Muscle of arm (tissue), 14 donors: ENCODE measurements at places on chromosomes 6 and 20.

DNA sequence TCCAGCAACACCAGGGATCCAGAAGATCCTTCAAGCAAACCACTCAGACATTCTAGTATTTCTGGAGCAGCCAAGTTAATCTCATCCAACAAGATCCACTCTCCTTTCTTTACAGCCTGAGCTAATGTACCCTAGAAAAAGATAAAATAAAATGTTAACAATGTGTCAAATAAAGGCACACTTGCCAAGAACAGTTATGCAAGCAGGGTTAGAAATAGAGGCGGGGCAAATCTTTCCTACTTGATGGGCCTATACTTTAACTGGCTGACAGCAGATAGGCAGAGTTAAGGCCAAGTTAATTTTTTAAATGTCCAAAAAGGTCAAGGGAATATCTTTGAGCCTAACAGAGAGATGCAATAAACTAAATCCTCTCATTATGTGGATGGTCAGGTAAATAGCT, 60.8 kb downstream of the MDN1 start:
- DNase-seq, result no peak

- DNase-seq, result no peak
Observed at GRCh38 chr6:1562171-1562955, 47.4 kb upstream of the FOXC1 start.

- no peak for DNase-seq
Observed at GRCh38 chr6:88360203-88360797, 194.2 kb upstream of the CNR1 start.

DNA sequence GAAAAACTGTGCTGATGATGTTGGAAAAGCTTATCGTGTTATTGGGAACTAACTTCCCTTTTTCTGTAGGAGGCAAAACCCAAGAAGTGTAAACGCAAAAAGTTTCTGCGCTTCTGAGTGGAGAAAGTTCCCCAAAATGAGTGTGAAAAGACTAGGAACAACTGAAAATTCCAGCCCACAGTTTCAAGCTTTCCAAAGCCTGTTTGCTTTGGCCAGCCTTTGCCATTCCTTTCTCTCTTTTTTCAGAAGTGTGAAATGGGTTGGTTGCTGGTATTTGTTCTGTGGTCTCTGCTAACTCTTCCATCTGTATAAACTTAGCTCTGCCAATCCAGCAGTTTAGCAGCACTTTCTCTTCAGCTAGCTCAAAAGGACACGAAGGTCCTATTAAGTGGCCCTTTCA, 491.3 kb downstream of the MAFB start:
- no peak for DNase-seq

- peak; percentile 33 for DNase-seq
Observed at GRCh38 chr20:61886721-61887595, 178.7 kb downstream of the TAF4 start.

DNA sequence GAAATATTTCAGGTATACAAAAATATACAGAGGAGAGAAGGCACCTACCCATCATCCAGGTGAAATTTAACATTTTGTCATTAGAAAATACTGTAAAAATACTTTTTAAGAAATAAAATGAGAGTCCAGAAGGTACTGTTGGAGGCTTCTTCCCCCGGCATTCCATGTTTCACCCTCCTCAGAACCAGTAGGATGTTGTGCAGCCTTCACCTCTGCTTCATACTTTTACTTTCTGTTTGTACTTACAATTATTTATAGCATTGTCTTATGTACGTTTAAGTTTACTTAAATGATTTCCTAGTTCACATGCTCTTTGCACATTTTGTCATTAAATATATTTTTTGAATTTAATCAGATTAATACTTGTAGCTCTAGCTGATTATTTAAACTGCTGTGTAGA, 30.9 kb downstream of the TMEM200A start:
- no peak for DNase-seq

DNA sequence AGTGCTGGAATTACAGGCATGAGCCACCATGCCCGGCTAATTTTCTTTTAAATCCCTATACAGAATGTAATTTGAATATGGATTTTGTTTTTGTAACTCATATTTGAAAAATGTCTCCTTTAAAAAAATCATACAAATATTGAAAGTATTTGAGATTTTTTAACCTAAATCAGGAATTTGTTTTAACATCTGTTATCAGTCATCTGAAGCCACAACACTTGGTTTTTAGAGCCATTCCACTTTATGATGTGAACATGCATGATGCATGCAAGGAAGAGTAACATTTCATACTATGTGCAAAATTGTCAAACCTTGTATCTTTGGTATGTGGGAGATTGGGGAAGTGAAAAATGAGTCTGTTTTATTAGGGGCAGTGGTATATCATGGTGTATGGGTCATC, 124.5 kb upstream of the AHI1 start:
- DNase-seq, result no peak

DNA sequence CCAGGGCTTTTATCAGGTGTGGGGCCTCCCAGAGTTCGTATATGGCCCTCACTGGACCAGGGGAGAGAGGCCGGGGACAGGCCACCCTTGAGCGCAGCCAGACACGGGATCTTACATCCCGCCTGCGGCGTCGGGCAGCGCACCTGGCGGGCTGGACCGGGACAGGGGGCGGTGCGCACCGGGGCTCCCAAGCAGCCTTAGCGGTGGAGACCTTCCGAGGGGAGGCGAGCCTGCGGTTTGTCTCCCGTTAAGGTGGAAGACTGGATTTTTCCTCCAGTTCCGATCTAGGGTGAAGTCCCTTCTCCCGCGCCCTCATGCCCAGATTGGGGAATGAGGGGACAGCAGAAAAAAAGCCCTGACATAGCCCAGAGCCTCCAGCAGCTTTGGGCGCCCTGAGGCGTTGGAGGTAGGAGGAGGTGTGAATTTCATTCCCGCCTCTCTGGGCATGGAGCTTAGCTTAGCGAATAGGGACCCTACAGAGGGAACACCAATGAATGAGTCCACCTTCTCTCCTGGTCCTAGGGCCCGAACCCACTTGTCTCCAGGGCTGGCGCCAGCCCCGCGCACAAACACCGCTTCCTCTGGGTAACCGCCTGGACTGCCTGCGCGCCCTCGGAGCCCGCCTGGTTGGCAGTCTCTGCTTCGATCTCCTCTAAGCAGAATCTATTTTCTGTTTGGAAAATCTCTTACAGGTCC, 6.7 kb upstream of the LAMP5 start:
- no peak for DNase-seq

DNA sequence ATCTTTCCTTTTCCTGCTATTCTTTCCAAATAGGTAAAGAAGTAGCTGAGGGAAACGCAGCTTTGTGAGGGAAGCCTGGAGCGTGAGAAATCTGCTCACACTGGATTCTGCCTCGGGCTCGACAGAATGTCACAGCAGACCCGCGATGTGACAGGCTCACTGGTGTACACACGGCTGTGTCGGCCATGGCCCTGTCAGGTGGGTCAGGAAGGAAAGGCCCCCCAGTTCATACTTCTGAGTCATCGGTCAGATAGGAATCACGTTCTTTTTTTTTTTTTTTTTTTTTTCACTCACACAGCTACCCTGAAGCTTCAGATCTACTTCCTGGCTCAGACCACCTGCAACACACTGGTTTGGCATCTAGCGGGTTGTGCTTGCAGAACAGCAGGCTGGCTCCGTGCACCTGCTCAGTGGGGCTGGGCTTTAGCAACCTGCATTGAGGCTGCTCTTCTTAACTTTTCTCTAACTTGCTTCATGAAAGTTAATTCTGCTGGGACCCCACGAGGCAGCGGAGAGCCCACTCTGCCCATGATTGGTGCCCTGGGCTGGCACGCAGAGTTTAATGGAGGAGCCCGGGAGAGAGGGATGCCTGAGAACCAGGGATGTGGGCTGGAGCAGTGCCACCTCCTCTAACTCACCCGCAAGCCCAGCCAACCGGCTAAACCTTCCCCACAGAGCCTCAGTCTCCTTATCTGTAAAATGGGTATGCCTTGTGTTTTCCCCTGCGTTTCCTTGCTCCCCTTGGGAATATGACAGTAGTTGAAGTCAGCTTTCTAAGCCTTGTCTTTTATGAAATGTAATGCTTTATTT, 61.5 kb upstream of the FNDC1 start:
- no peak for DNase-seq

GRCh38 chr20:64186071-64186598, 21.9 kb downstream of the MYT1 start:
- no peak for DNase-seq

DNA sequence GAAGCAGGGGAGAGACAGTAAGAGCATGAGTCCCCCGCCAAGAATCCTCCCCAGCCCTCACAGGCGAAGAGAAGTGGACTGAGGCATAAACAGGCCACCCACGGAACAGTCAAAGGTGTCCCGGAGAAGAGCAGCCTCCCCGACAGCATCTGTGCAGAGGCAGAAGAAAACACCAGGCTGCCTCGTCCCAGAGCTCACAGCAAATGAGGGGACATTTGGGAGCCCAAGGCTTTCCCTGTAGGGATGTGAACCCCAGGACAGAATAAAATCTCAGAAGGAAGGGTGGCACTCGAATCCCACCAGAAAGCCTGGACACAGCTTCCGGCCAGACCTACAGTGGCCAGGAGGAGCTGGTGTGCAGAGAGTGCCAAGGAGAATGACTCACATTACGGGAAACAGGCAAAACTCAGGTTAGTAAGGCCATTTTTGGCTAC, 90.4 kb downstream of the DLL1 start:
- no peak for DNase-seq

DNA sequence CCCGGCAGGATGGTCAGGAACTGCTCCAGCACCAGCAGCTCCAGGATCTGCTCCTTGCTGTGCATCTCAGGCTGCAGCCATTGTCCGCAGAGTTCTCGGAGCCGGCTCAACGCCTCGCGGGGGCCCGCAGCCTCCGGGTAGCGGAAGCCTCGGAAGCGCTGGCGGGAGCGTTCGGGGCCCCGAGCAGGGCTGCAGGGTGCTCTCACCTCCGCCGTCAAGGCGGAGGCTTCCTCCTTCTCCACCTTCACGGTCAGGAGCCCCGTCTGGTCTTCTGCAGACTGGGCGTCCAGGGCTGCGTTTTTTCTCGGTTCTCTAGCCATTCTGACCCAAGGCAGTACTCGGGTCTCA, 434 bp downstream of the ZKSCAN4 start:
- no peak for DNase-seq

DNA sequence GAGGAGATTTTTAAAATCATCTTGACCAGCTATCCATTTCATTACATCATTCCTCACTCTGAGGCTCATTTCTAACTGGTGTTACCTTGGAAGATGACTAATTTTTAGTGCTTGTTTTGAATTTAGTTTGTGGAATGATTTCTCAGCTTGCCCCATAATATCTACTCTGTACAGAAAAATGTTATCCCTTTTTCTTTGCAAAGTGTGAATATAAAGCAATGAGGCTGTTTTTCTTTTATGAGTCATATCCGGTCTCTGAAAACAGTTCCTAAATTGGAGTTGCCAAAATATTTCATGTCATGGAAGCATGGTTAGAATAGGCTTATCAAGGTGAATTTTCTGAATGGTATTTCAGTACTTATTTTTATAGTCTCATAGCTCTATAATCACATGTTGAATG, 43.8 kb downstream of the FUT9 start:
- no peak for DNase-seq

- no peak for DNase-seq
Observed at GRCh38 chr20:44041001-44041400, 126.3 kb downstream of the TOX2 start.

DNA sequence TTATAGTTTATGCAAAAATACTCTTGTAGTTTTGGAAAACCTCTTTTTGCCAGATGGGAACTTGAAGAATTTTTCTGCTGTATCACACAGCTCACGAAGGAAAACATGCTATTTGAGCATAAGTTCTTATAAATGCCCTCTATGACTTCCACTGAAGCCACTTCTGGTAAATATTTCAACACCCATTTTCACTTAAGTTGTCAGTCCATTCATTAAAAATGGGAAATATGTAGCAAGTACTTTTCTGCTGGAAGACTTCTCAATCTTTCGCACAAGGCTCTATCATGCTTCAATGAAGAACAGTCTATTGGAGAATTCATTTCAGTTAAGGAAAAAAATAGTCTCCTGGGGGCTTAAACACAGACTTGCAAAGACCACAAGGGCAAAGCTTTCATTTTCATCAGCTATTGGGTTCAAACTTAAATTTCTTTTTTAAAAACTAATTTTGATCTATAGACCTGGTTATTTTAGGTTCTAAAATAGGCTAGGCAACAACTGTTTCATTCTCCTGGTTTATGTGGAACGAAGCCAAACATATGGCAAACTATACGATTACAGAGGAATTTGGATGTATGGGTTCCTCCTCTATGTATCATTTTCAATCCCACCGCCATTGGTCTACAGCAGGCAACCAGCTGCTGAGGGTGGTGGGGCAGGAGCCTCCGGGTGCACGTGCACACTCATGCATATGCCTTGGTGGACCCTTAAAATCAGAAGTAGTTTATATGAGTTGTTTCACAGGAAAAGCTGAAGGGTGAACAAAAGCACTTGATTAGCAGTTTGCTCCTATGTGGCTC, 38.7 kb downstream of the LAMA4 start:
- DNase-seq, result no peak

GRCh38 chr6:144162977-144163376, 12.7 kb downstream of the STX11 start:
- no peak for DNase-seq

DNA sequence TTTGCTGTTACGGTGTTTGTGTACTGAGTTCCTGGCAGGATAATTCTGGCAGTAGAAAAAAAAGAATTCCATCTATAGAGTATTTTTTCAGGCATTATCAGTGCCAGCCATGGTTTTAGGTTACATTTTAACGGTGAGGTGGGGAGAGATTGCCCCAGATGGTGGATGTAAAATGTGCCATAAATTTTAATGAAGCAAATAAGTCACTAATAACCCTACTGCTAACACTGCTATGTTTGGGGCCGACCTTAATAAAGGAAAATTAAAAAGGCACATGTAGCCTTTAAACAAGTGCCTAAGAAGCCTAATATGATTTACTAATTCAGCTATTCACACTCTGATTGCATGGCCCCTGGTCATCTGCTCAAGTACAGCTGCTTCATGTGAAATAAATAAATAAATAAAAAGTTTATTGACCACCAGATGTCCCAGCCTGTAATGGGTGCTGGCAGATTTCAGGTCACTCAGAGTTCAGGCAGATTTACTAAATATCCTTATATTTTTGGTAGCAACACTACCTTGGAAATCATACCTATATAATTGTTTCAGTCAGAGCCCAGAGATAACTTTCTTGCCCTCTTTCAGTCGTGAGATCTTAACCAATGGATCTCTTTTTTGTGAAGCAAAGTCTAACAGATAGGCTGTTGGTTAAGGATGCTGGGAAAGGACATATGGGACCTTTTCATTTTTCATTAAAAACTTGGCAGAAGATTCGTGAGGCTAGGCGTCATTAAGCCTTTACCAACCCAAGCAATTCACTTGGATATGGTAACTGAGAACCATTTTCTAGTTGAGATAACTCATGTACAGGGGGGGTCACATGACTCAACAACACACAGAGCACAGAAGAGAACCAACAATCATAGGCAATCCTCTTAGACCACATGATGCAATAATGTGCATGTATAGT, 495.0 kb upstream of the NRSN1 start:
- no peak for DNase-seq

- DNase-seq, result no peak
Observed at GRCh38 chr6:73893696-73894095, 197.7 kb downstream of the CD109 start.

- no peak for DNase-seq
Observed at GRCh38 chr6:105587349-105588122, 184.7 kb upstream of the PREP start.
